ENCODE measurements at places on chromosomes 7 and 10.

GRCh38 chr10:11610166-11610825, 1.2 kb downstream of the USP6NL start:
- DNase-seq = no peak

DNA sequence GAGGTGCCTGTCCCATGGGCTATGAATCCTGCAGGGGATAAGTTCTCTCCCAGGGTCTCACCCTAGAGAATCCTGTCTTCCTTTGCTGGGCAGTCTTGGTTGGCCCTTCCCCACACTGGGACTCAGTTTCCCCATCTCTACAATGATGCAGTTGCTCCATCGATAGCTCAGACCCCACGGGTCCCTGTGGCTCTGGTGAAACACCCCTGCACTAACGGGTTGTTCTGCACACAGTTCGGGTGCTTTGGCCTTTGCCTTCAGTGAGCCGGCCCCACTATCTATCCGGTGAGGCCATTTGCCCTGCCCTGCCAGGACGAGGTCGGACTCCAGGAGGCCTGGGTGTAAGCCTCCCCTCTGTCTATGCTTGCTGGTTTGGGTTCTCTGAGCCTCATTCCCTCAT, 76.5 kb upstream of the PCBD1 start:
- DNase-seq = no peak

DNA sequence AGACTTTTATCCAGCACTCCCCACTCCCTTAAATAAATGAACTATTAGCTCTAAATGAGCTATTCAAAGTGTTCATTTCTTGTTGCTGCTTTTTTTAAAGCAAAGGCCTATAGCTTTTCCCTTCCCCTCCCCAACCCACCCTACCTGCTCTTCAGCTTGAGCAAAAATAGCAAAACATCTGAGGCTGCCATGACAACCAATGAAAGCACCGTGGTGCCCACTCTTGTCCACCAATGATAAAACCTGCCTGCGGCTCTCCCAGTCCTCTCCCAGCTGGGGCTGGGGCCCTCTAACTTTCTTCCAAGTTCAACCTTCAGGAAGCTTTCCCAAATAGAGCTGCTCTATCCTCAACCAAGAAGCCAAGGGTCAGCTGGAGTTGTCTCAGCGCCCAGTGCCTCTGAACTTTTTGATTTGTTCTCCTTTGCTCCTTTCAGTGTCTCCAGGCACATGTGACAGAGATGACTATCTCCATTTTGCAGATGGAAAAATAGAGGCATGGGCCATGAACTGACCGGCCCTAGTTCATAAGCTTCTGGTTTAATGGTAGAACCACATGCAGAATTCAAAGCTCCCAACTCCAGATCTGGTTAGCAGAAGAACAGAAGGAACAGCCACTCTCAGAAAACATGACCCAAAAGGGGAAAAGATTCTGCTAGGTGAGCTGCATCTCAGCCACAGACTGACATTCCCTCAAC, 47.7 kb downstream of the PIK3AP1 start:
- no peak for DNase-seq

DNA sequence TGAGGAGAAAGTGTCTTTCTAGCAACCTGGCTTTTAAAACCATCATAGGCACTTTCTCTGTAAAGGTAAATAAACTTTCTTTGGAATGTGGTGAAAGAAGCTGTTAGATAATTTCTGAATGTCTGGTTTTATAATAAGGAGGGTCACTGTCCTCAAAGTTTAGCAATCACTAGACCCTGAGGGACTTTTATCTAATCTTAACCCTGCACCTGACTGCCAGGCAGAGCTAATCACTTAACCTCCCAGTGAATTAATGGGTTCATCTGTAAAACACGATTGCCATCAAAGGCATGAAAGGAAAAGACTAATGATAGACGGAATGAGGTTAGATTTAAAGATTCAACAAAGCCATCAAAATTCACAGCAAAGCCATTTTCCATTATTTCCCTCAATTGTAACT, 553.8 kb downstream of the GRM8 start:
- DNase-seq = no peak

DNA sequence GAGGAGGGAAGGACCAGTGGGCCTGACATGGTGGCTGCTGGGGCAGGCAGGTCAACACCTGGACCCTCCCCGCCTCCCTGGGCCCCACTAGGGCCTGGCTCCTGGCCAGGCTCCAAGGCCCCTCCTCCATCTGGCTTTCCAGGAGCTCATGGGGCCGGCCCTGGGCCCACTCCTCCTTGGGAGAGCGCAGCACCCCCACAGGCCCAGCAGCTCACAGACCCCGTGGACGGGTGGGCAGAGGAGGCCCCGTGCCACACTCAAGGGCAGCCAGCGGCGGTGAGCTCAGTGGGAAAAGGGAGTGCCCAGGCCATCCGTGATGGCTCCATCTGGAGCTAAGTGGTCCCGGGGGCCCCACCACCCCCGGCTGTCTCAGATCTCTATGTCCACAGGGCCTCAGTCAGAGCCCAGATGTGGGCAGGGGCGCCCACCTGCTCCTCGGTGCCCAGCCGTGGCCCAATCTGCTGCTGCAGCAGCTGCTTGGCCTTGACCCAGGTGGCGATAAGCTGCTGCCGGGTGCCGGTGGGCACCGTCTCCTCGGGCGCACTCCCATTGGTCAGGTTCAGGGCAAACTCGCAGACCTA, 32.8 kb downstream of the CFAP46 start:
- no peak for DNase-seq

DNA sequence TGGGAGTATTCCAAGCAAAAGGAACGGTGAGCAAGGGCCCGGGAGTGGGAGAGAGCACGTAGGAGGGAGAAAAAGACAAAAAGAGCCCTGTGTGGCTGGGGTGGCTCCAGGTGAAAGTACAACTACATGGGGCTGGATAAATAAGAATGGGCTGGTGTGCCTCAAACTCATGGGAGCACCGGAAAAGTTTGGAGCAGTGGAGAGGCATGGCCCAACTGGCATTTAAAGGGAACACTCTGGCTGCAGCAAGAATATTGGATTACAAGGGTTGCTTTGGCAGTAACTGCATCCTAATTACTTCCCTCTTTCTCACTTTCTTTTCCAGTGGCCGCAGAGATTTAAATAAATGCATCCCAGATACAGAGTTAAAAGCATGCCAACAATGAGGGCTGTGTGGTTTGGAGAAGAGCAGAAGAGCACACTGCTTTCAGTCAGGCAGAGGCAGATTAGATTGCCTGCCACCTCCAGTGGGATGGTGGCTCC, 39.1 kb upstream of the HERPUD2 start:
- no peak for DNase-seq

DNA sequence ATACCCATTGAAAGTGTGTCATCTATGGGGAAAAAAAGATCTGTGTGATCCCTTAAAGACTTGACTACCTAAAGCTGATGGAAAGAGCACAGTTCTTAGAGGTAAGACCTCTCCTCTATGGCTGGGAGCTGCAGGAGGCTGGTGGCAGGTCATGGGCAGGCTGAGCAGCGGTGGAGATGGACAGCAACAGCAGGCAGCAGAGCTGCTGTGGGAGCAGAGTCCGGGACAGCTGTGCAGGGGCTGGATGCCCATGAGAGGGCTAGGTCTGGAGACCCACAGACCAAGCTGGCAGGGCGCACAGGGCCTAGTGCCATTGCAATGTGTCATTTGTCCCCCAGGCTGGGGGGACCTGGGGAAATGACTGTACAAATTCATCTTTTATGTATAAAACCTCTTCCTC, 13.4 kb upstream of the EPHA1 start:
- no peak for DNase-seq

- no peak for DNase-seq
Observed at GRCh38 chr10:101867931-101868330, 24.3 kb upstream of the KCNIP2 start.

- no peak for DNase-seq
Observed at GRCh38 chr7:32461484-32461883, 28.7 kb downstream of the LSM5 start.

DNA sequence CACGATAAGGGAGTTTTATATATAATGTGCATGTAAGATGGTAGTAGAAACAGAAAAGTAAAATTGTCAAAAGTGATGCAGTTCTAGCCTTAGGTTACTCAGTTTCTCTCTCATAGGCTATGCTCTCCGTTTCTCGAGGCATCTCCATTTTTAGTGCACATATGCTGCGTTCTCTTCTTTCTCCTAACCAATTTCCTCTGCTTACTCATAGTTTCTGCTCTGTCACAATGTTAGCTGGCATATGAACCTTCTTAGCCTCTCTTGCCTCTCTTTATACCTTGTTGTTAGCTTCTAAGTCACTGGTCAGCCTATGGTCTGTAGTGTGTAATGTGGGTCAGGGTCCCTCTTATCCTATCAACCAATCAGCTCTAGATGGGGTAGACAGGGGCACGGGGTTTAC, 280.6 kb upstream of the ETV1 start:
- no peak for DNase-seq

DNA sequence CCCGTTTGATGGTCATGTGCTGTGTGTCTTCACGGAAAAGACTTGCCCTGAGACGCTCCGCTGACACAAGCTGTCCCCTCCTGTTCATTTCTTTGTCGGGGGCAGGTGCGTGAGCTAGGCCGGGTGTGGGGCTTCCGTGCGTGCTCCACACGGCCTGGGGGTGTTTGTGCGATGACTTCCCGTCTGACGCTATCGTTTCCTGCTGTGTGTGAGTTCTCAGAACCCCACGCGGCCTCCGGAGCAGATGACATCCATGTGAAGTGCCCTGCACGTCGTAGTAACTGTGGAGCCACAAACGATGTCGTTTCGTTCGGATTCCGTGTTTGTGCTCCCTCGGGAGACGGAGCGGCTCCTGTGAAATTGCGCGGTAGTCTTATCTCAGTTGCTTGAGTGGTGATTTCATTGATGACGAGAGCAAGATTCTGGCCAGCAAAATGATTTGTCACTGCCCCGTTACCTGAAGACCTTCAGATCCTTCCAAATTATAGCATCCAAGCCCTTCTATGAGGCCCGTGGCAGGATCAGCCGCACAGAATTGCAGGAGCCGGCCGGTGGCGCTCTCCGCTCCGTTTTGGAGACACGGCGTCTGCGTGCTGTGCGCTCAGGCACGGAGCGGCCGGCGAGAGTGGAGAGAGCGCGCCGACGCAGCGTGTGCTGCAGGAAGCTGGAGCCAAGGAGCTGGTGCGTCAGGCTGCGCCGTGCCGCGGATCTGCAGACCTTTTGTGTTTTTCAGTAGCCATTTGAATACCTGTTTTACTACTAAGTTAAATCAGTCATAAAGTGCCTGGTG, 94.9 kb downstream of the NKX6-2 start:
- DNase-seq = no peak

DNA sequence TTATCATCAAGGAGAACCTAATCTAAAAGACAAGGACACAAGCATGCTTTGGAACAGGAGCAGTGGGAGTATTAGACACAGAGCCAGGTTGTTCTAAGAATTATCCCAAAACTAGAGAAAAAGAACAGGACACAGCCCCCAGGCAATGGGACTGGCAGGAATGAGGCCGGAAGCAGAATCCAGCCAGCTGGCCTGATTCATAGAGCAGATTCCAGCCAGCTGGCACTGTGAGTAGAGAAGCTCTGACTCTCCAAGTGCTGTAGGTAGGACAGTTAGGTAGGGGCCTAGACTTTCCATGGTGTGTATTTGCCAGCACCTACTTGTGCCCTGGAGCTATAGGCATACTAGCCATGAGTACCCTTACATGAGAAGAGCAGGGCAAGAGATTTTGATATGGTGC, 13.3 kb upstream of the RAB18 start:
- DNase-seq = no peak

GRCh38 chr10:15035385-15036301, 8.1 kb upstream of the OLAH start:
- no peak for DNase-seq

- DNase-seq = no peak
Observed at GRCh38 chr10:48378675-48379074, 72.2 kb downstream of the MAPK8 start.

DNA sequence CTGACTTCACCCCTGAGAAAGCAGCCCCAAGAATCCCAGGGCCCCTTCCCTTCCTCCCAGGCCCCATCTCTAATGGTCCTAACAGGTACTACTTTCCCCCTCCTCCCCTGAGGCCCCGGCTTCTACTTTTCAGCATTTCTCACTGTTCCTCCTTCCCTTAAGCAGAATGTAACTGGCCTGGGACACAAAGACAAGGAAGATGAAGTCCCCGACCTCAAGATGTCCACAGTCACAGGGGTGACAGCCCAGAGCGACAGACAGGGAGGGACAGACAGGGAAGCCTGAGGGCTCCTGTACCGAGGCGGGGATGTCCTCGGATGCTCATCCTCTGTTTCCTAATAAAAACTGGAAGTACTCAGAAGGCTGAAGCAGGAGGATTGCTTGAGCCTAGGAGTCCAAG, 11.6 kb downstream of the AOC1 start:
- DNase-seq = no peak

DNA sequence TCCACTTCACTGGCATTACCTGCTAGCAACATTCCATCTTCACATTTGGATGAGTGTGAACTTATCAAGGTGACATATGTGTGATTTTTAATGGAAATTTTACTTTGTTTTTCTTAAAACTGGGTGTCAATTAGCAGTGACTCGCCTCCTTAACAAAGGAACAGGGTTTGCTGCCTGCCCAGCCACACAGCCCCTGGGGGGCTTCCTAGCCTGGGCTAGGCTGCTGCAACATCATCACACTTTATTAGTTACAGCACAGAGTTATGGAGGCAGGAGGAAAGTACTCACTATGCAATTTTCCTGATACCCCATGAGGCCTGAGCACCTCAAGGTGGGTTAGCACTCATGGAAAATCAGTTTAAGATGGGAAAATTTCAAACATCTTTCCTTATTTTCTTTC, 861.3 kb downstream of the NRG3 start:
- DNase-seq = no peak

DNA sequence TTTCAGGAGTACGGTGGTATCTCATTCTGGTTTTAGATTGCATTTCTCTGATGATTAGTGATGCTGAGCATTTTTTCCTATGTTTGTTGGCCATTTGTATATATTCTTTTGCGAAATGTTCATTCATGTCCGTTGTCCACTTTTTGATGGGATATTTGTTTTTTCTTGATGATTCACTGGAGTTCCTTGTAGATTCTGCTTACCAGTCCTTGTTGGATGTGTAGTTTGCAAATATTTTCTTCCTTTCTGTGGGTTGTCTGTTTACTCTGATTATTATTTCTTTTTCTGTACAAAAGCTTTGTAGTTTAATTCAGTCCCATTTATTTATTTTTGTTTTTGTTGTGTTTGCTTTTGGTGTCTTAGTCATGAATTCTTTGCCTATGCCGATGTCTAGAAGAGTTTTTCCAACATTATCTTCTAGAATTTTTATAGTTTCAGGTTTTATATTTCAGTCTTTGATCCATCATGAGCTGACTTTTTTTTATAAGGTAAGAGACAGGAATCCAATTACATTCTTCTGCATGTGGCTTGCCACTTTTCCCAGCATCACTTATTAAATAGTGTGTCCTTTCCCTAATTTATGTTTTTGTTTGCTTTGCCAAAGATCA, 320.5 kb downstream of the MAGI2 start:
- DNase-seq = no peak

GRCh38 chr10:122464250-122464510, 2.8 kb downstream of the HTRA1 start:
- DNase-seq = no peak

- no peak for DNase-seq
Observed at GRCh38 chr10:112838784-112839481, 111.1 kb upstream of the TCF7L2 start.

GRCh38 chr7:132081686-132082085, 494.6 kb downstream of the PLXNA4 start:
- DNase-seq = no peak
